ENCODE measurements at places on chromosomes 5 and 9. TPM values are rescaled to one million over a fixed set of nuclear protein-coding genes. Genes with fewer than 3 reads are reported as not detected.

DNA sequence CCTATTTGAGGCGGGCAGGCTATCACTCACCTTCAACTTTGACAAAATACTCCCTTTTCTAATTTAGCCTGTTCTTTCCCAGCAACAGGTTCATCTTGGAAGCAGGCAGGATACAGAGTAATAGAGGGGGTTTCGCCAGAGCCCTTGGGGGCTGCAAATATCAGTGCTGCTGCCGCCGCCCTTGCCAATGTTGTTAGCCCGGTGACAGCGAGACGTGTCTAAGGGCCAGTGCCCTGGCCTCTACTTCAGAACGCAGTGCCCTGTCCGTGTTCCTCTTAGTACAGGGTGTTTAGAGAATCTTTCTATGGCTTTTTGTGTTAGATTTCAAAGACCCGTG lies 703 bp downstream of the FAM120AOS start:
- H3K27me3 ChIP-seq = no peaks in the 10 kb centered on the region
- peak overlapping the region; percentile 58 for H3K27ac ChIP-seq
- H3K36me3 ChIP-seq = peaks cover 4% of the 10 kb centered on the region
- H3K4me1 ChIP-seq = peaks cover 19% of the 10 kb centered on the region
- H3K4me3 ChIP-seq = peak overlapping the region; percentile 82

DNA sequence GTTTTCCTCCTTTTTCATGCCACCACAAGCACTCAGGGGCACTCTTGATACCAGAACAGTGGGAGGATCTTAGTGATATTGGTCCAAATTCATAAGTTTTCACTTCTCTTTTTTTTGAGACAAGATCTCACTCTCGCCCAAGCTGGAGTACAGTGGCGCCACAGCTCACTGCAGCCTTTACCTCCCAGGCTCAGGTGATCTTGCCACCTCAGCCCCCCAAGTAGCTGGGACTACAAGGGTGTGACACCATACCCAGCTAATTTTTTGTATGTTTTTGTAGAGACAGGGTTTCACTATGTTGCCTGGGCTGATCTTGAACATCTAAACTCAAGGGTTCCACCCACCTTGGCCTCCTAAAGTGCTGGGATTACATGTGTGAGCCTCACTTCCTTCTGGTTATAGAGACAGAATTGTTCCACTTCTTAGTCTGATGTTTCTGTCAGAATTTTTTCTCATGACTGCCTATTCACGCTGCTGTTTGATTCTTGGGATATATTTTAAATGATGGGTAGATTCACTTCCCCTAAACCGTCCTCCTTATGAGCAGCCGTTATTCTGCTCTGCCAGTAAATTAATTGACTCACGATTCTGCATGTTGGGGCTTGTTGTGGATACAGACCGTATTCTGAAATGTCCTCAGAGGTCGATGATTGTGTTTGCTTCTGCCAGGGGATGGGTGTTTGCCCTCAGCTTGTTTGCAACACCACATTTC lies 30.8 kb downstream of the MTAP start:
- peak overlapping the region; percentile 100 for H3K27ac ChIP-seq
- no peak for DNase-seq
- peaks cover 77% of the 10 kb centered on the region for H3K4me1 ChIP-seq
- H3K36me3 ChIP-seq = peaks cover 53% of the 10 kb centered on the region
- no peak overlapping the region for H3K4me3 ChIP-seq
- no peaks in the 10 kb centered on the region for H3K27me3 ChIP-seq

DNA sequence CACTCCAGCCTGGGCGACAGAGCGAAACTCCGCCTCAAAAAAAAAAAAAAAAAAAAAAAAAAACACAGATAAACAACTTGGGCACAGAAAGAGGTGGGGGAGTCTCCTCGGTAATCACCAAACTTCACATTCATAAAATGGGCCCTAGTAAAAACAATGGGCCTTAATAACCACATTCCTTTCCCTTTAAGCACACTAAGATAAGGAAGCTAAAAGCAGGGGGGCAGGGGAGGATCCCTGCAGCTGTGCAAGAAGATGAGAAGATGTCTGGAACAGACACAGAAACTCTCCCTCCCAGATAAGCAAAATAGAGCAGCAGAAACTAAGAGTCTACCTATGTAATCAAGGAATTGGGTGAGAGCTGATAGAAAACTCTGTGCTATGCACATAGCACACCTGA lies 111.2 kb upstream of the FAM174A start:
- DNase-seq = no peak
- H3K36me3 ChIP-seq = no peaks in the 10 kb centered on the region
- no peak overlapping the region for H3K4me3 ChIP-seq
- no peaks in the 10 kb centered on the region for H3K27me3 ChIP-seq
- no peaks in the 10 kb centered on the region for H3K4me1 ChIP-seq

DNA sequence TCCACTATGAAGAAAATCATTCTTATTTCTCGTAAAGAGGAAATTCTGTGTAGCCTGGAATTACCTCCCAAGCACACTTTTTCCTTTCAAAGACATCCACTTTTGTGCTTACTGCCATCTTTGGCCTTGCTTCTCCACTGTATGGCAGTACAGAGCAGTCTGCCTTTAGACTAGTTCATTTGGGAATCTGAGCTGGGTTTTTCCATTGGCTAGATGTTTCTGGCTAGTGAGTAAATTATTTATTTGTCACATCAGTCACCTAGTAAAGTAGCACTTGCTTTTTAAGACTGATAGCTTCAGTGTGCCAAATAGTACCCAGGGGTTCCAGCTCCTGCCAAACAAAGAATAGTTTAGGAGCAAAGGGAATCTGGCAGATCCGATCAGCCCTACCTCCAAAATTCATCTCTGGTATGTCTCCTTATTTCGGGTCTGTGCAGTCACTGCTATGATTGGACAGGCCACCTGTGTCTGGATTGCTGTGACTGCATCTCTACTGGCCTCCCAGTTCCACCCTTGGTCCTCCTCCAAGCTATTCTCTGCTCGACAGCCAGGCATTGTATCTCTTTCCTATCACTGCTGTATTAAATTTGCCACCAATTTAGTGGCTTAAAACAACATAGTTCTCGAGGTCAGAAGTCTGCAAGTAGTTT lies 97.6 kb downstream of the NUDT12 start:
- no peak overlapping the region for H3K4me3 ChIP-seq
- peaks cover 61% of the 10 kb centered on the region for H3K4me1 ChIP-seq
- H3K27me3 ChIP-seq = no peaks in the 10 kb centered on the region
- H3K27ac ChIP-seq = no peak overlapping the region

Gene MRNIP
- total RNA-seq = 26.1 TPM

Gene TTC23L
- total RNA-seq = 0.84 TPM

Gene SLC6A3
- not detected for total RNA-seq

Gene ANKRD34B
- not detected for total RNA-seq

Gene SH3GL2
- total RNA-seq = 2.9 TPM

Gene SCGB3A2
- 0.51 TPM for total RNA-seq
